IMR-90 (cell line): ENCODE measurements at places on chromosomes 12 and 14. TPM values are rescaled to one million over a fixed set of nuclear protein-coding genes. Genes with fewer than 3 reads are reported as not detected.

The HCAR2 gene
- total RNA-seq, result not detected in 2 replicates

The RNASE7 gene
- not detected in 2 replicates for total RNA-seq

DNA sequence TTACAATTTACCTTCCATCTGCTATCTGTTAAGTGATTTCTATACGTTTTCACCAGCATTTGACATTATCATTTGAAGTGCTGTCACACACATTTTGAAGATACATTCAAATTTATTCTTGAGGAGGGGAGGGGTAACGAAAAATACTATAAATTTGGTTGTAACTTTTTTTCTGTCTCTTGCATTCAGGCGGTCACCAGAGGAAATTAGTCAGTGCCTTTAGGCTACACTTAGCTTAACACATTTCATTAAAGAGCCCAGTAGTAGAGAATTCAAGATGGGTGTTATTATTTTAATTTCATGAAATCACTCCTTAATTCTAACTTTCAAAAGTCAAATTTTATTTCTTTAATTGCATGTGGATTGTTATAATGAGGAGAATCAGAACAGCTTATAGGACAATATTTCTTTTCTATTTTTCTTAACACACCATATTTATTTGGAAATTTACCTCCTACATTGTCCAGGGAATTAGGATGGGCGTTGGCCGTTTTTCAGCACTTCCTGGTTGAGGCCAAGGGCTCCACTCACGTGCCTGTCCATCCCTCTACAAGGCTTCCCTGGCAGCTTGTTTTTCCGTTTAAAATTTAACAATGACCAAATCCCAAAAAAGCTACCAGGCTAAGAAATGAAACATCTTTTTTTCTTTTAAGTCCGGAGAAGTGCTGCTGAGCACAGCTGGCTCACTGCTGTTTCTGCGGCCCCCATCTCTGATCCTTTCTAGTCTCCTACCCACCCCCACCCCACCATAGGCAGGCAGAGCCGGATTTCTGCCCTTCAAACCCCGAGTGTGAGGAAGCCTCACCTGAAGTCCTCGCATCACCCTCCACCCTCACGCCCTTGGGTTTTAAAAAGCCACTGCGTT is 1.1 kb upstream of the FAR2 start:
- H3K27me3 ChIP-seq, result peaks cover 8% of the 10 kb centered on the region; the same call in 1 of the 2 replicates
- H3K4me1 ChIP-seq, result peaks cover 4% of the 10 kb centered on the region; the same call in 1 of the 2 replicates
- H3K27ac ChIP-seq, result no peak overlapping the region; the same call in 1 of the 2 replicates
- H3K36me3 ChIP-seq, result no peaks in the 10 kb centered on the region
- peak overlapping the region; percentile 76 for H3K4me3 ChIP-seq

GRCh38 chr14:29233188-29233587 is 466.6 kb downstream of the FOXG1 start:
- no peaks in the 10 kb centered on the region for H3K27me3 ChIP-seq
- no peak for DNase-seq
- H3K4me3 ChIP-seq, result no peak overlapping the region
- H3K27ac ChIP-seq, result no peak overlapping the region
- H3K36me3 ChIP-seq, result no peaks in the 10 kb centered on the region

DNA sequence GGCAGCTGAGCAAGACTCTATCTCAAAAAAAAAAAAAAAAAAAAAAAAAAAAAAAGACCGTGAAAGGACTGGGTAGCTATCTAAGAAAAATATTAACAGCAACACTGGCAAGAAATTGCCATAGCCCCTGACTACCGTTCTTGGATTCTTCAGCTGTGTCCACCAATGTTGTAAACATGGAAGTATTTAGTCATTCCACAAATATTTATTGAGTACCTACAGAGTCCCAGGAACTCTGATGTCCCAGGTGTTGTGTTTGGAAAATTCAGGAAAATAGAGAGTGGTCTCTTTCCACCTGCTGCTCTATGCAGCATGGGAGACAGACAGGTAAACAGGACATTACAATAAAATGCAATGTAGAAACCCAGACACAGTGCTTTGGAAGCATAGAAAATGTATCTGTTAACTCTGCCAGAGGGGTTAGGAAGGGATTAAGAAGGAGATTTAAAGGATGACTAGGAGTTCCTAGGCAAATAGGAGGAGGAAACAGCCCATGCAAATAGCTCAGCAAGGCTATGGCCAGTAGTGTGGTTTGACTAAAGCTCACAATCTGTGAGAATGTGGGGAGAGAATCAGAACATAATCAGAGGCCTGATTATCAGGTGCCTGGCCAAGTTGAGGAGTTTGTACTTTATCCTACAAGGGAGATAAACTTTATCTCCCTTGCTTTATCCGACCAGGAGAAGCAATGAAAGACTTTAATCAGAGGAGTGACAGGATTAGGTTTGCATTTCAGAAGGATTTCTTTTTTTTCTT is 2.1 kb upstream of the DLST start:
- no peak overlapping the region for H3K4me3 ChIP-seq
- H3K36me3 ChIP-seq, result no peaks in the 10 kb centered on the region; the same call in 1 of the 2 replicates
- no peaks in the 10 kb centered on the region for H3K27me3 ChIP-seq
- peaks cover 11% of the 10 kb centered on the region for H3K4me1 ChIP-seq
- H3K27ac ChIP-seq, result no peak overlapping the region

- DNase-seq, result no peak
- no peaks in the 10 kb centered on the region for H3K4me1 ChIP-seq
- no peak overlapping the region for H3K27ac ChIP-seq
- no peak overlapping the region for H3K4me3 ChIP-seq
Observed at GRCh38 chr12:113664224-113664681, 192.6 kb upstream of the LHX5 start.

DNA sequence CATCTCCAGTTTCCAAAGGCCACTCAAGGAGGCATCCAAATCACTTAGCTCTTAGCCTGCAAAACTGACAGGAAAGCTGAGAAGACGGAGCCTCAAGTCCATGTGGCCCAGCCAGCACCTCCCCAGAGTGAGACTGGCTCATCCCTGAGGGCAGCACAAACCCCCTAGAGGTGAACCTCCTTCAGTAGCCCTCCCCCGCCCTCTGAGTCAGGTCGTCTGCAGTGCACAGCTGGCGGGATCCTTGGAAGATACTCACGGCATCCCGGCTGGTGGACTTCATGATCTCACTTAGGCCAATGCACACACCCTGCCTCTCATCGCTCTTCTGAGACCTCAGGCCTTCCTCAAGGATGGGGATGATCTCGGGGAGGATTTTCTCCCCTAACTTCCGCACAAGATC is 24.1 kb upstream of the RAB35 start:
- peaks cover 11% of the 10 kb centered on the region for H3K4me1 ChIP-seq
- peak overlapping the region; percentile 30; the same call in 1 of the 2 replicates for H3K27ac ChIP-seq
- no peaks in the 10 kb centered on the region for H3K27me3 ChIP-seq

- no peak overlapping the region for H3K4me3 ChIP-seq
- no peak for DNase-seq
- H3K36me3 ChIP-seq, result no peaks in the 10 kb centered on the region
- no peaks in the 10 kb centered on the region for H3K27me3 ChIP-seq
Observed at GRCh38 chr12:108616941-108617858, 16.5 kb downstream of the SELPLG start.

DNA sequence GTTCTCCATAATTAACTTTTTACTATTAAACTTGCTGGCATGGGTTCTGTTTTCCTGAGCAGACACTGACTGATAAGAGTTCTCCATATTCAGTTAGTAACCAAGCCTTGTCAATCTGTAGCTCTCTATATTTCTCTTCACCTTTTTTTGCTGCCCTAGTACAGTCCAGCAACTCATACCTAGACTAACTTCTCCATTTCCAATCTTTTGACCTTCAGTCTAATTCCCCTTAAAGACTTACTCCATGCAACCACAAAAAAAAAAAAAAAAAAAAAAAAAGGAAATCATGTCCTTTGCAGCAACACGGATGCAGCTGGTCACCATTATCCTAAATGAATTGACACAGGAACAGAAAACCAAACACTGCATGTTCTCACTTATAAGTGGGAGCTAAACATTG is 125.7 kb upstream of the KRAS start:
- H3K36me3 ChIP-seq, result no peaks in the 10 kb centered on the region
- peaks cover 4% of the 10 kb centered on the region for H3K4me1 ChIP-seq
- no peak overlapping the region for H3K4me3 ChIP-seq
- no peak overlapping the region for H3K27ac ChIP-seq
